ENCODE measurements at places on chromosomes 13 and 19. TPM values are rescaled to one million over a fixed set of nuclear protein-coding genes. Genes with fewer than 3 reads are reported as not detected.

The CLEC17A gene
- not detected for polyA plus RNA-seq

The CD37 gene
- polyA plus RNA-seq: 177 TPM

DNA sequence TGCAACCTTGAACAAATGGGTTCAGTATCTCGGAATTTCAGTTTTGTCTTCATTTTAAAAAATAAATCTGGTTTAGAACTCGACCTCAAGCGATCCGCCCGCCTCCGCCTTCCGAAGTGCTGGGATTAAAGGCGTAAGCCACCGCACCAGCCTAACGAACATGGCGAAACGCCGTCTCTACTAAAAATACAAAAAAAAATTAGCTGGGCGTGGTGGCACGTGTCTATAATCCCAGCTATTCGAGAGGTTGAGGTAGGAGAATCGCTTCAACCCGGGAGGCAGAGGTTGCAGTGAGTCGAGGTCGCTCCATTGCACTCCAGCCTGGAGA, 571 bp downstream of the ZNF302 start:
- peak overlapping the region; percentile 95 for H3K4me3 ChIP-seq
- H3K27me3 ChIP-seq: no peaks in the 10 kb centered on the region
- peaks cover 47% of the 10 kb centered on the region for H3K36me3 ChIP-seq
- DNase-seq: no peak
- peak overlapping the region; percentile 100 for H3K27ac ChIP-seq

- no peaks in the 10 kb centered on the region for H3K36me3 ChIP-seq
- no peak overlapping the region for H3K27ac ChIP-seq
- no peaks in the 10 kb centered on the region for H3K4me1 ChIP-seq
- no peak overlapping the region for H3K4me3 ChIP-seq
These were observed 4.2 kb downstream of the FPR3 start for GRCh38 chr19:51799034-51799773.

GRCh38 chr19:51135986-51136762, 5.9 kb upstream of the SIGLEC7 start:
- H3K4me3 ChIP-seq: peak overlapping the region; percentile 82
- no peak for DNase-seq

Measured in naive thymus-derived CD8-positive, alpha-beta T cell (primary cell).